ENCODE measurements at places on chromosomes 16 and 17. TPM values are rescaled to one million over a fixed set of nuclear protein-coding genes. Genes with fewer than 3 reads are reported as not detected.

DNA sequence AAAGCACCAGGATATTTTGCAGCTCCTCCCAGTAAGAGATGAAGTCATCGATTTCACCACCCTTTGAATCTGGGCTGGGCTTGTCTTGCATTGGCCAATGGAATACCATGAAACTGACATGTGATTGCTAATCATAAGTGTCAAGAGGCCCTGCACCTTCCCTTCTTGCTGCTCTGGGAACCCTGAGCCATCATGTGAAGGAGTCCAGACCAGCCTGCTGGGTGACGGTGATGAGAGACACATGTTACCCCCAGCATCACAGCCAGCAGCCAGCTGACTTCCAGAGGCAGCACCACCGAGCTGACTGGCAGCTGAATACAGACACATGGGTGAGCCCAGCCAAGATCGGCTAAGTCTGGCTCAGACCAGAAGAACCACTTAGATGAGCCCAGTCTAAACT is 43.6 kb upstream of the CACNG4 start:
- DNase-seq, result no peak

- DNase-seq, result no peak
Measured at GRCh38 chr16:9922441-9922840, 259.8 kb downstream of the GRIN2A start.

Gene KRT9
- not detected for total RNA-seq

DNA sequence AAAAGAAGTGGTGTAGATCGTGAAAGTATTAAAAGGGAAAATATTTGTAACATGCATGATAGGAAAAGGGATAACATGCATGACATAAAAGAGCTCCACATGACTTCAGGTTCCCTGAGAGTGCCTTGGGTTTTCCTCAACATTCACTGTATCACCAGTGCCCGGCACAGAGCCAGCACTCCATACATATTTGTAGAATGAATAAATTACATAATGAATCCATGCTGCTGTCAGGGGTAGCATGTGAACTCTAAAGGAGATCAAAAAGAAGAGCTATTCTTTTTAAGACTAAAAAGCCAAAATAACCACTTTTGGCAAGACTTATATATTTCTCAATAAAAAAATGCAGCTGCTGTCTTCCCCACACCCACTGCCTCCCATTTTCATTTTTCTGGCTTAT is 2.7 kb upstream of the ZNF594 start:
- DNase-seq, result no peak

Gene ATF7IP2
- 10.4 TPM for total RNA-seq

DNA sequence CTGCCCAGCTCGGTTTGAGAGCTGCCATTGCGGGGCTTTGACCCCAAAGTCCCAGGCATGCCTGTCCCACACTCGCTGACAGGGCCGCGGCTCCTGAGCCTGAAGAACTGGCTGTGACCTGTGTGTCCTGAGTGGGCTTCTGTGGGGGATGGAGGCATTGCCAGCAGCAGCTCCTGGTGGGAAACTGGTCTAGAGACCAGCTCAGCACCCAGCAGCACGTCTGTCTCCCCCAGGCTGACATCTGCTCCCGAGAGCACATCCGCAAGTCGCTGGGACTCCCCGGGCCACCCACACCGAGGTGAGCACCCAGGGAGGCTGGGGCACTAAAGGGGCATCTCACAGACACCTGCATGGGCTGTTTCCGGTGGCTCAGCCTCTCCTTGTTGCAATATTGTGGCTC is 13.4 kb downstream of the ENDOV start:
- DNase-seq, result no peak

- DNase-seq, result no peak
Measured at GRCh38 chr16:88681709-88682451, 4.4 kb downstream of the SNAI3 start.

Gene SEZ6
- total RNA-seq, result not detected

Gene PSME3IP1
- total RNA-seq, result 81.4 TPM

Gene OR1A1
- not detected for total RNA-seq

GRCh38 chr16:57159447-57159846 is 26.4 kb downstream of the PSME3IP1 start:
- DNase-seq, result no peak

GRCh38 chr17:69882281-69882680 is 192.7 kb upstream of the KCNJ16 start:
- no peak for DNase-seq

Gene RPS2
- 1,661 TPM for total RNA-seq

Gene SOST
- total RNA-seq, result not detected

Gene WNT9B
- total RNA-seq, result not detected

Gene MYLK3
- 0.59 TPM for total RNA-seq

Gene MYL4
- not detected for total RNA-seq

Gene ITGAL
- total RNA-seq, result 2.3 TPM

Gene LDAF1
- 99.4 TPM for total RNA-seq

DNA sequence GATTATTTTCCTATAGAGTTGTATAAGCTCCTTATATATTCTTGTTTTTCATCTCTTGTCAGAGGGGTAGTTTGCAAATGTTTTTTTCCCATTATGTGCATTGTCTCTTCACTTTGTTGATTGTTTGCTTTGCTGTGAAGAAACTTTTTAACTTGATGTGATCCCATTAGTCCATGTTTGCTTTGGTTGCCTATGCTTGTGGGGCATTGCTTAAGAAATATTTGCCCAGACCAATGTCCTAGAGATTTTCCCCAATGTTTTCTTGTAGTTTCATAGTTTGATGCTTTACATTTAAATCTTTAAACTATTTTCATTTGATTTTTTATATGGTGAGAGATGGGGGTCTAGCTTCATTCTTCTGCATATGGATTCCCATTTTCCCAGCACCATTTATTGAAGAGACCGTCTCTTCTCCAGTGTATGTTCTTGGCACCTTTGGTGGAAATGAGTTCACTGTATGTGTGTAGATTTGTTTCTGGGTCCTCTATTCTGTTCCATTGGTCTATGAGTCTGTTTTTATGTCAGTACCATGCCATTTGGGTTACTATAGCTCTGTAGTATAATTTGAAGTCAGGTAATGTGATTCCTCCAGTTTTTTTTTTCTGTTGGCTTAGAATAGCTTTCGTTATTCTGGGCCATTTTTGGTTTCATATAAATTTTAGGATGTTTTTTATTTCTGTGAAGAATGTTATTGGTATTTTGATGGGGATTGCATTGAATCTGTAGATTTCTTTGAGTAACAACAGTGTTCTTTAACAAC is 165.8 kb downstream of the ABCA8 start:
- DNase-seq, result no peak

Gene PPL
- 169 TPM for total RNA-seq

- no peak for DNase-seq
Measured at GRCh38 chr17:39604911-39605491, 2.7 kb downstream of the NEUROD2 start.

DNA sequence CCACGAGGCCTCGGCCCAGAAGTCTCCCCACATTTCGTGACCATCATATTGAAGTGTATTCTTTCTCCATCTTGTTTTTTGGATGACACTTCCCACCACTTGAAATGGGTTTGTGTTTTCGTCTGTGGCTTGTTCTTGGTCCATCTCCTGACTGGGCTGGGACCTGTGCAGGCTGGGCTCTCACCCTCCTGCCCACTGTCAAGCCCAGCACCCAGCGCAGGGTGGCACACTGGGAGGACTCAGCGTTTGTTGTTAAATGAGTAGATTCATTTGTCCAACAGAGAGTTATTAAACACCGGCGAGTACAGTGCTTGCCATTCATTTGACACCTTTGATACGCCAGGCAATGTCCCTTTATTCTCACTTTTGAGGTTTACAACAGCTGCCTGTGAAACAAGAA is 22.6 kb downstream of the NT5M start:
- peak; percentile 25 for DNase-seq

- DNase-seq, result no peak
Measured at GRCh38 chr16:2236337-2237101, at the start of gene DNASE1L2. TSS of gene DNASE1L2 (plus strand) at chr16:2236444. CDS start at chr16:2236817, 373 bp downstream.

- no peak for DNase-seq
Measured at GRCh38 chr17:75008373-75008772, 4.1 kb upstream of the MRPL58 start.

Gene CHST4
- 0.59 TPM for total RNA-seq

- no peak for DNase-seq
Measured at GRCh38 chr16:59013930-59014329, 279.8 kb upstream of the GOT2 start.
